ENCODE measurements at places on chromosomes 7 and 10.
A peak's percentile ranks its signal among the peaks of the same experiment; 100 is the strongest.

- no peak for DNase-seq
Measured at GRCh38 chr10:22536620-22537019, 177.8 kb downstream of the PIP4K2A start.

DNA sequence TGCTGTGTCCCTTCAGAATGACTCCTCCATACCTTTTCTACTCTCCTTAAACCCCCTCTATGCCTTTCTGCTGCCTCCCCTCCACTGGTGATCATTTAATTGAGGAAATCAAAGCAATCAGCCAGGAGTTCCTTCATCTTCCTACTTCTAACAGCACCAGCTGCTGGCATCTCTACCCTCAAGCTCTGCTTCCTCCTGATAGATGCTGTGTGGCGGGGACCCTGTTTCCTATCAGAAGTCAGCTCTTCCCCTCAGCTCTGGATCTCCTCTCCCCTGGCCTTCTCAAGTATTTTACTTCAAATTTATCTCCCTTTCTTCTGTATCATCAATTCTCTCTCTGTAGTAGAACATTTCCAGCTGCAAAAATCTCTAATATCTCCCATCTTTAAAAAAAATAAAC, 183.7 kb downstream of the ELMO1 start:
- DNase-seq = no peak

DNA sequence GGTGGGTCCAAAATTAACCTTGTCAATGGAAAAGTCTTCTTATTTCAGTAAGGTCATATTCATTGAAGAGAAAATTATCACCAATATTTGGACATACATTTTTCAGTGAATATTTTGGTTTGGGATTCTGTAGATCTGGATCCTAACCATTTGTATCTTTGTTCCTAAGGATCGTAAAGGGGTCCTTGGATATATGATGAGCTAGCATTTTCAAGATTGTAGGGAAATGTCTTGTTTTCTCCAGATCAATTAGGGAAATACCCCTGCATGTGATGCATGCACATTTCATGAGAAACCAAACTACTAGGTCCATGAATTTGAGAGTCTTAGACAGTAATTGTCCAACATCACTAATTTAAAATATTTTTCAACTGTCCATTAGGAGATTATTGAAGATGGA, 18.0 kb downstream of the DNTT start:
- DNase-seq = no peak

- DNase-seq = no peak
Measured at GRCh38 chr10:16992611-16993119, 136.9 kb downstream of the CUBN start.

GRCh38 chr7:43824963-43825362, 44.4 kb downstream of the MRPS24 start:
- DNase-seq = no peak

DNA sequence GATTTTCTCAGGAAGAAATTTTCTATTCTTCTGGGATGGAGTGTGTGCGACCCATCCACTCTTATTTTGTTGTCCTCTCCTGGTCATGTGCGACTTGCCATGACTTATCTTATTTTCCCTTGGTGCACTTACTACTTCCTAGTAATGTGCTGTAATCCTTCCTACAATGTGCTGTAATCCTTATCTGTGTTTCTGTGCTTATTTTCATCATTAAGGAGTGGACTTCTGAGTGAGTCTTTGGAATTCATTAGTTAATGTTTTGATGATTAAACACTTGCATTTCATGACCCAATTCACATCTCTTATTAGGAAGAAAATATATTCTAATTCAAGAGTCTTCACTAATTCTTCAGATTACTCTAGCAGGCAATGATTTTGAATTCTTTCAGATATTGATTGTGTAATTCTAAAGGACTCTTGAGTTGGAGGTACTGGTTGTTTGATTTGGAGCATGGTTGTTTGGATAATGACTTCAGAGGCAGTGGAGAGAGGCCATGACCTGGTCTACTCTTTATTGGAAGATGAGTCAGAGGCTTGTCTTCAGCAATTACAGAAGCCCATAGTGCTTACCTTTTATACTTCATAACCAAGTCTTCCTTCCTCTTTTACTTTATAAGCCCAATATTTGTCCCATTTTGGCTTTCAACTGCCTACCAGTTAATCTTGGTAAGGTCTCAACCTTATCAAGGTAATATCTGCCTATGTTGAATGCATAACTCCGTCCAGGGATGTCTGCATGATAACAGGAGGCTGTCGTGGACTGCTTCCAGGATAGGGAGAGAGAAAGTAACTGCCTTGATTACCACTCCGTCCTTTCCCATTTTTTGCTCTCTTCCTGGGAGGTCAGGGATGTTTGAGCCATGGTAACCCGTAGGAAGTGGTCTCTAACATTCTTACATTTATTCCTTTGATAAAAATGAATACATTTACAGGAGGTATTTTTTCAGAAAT, 278.3 kb upstream of the SP8 start:
- no peak for DNase-seq

- DNase-seq = no peak
Measured at GRCh38 chr10:43130770-43131171, 7.5 kb upstream of the CSGALNACT2 start.

DNA sequence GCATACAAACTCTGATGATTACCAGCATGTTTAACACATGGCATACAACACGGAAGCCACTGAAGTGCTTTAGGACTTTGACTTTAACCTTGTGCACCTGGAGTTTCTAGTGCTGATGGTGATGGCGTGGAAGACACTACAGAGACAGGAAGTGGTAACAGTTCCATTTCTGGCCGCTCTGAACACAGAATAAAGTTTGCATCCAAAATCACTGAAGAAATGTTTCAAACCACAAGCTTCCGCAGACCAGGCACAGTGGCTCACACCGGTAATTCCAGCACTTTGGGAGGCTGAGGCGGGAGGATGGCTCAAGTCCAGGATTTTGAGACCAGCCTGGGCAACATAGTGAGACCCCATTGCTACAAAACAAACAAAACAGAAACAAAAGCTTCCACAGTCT, 40.3 kb upstream of the TNPO3 start:
- peak; percentile 16 for DNase-seq

DNA sequence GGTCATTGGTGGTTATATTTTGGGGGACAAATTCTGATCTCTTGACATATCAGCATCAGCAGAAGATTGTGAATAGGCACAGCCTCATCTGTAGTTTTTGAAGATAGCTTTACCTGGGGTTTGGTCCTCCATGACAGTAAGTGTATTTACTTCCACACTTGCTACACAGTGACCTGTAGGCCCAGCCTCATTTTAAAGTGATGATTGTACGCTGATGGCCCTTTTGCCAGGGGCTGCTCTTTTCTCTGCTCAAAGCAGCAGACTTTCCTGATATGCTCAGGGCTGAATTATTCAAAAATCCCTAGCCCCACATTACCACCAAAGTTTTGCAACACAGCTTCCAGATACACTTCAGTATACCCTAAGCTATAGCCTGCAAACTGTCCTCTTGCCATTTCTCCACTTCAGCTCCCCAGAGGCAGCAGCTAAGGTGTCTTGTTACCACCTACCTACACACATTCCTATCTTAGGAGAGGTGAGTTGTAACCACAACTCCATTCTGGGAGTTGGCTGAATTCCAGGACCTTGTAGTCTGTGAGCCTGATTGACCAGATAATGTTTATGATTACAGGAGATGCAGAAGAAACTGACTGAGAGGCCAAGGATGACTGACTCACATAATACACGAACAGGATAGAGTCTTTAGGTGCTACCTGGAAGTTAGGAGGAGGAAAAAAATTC, 6.0 kb downstream of the ASB4 start:
- no peak for DNase-seq

DNA sequence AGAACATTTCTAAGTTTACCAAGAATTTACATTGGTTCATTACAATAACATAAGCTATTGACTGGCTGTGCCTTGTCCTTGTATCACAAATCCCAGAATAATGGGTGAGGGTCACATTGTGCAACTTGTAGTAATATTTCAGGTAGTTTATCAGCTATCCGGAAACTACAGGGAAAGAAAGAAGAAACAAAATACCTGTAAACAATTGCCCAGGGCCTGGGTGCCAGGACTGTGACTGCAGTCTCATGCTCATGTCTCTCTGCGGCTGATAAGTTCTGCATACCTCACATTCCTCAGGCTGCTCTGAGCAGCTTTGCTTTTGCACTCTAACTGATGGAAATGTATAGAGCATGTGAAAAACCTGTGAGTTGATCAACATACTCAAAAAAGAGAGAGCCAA, 131.8 kb upstream of the TRIM24 start:
- no peak for DNase-seq

DNA sequence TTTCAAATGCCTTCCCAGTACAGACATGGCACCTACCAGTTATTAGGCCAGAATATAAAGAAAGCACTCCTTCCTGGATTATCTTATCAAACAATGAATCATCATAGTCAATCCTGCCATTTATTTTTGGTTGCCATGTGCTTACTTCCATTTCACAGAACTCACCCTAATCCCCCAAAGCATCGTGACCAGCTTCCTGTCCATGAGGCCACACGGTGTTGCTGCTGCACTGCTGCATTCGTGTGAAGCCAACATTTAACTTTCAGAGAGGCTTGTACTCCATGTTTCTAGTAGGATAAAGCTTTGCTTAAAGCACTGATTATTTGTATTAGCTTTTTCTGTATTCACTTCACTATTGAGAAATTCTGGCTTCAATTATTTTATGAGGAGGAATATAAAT, 14.4 kb downstream of the COL28A1 start:
- no peak for DNase-seq

DNA sequence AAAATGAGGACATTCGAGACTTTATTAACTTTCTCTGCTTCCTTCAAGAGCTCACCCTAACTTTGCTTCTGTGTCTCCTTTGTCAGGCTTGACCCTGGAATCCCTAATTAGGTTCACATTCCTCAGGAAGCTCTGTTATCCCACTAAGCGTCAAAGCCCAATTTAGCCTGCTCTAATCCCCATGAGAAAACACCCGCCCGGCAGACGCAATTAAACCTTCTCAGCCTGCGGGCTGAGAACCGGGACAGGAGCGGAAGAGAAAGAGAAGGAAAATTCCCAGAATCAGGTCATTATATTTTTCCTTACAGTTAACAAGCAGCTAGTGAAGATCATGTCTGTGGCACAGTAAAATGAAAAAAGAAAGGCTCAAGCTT, 93.0 kb downstream of the TNS3 start:
- no peak for DNase-seq

- DNase-seq = peak; percentile 56
Measured at GRCh38 chr10:22505911-22506685, 160.8 kb downstream of the SPAG6 start.

DNA sequence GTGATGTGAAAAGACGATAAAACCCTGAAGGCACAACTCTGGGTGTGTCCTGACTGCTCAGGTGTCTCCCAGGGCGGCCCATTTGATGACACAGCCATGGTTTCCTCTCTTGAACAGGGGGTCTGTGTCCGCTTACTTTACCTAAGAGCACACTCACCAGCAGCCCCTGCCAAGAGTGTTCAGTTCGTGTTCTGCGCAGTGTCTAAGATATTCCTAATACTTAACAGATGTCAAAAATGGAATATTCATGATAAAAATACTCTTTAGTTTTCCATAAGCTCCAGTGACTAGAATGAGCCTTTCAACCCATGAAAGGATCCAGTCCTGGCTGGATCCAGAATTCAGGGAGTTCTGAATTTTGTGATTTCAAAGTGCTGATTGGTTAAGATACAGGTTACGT, 492.4 kb downstream of the TNS3 start:
- DNase-seq = no peak

DNA sequence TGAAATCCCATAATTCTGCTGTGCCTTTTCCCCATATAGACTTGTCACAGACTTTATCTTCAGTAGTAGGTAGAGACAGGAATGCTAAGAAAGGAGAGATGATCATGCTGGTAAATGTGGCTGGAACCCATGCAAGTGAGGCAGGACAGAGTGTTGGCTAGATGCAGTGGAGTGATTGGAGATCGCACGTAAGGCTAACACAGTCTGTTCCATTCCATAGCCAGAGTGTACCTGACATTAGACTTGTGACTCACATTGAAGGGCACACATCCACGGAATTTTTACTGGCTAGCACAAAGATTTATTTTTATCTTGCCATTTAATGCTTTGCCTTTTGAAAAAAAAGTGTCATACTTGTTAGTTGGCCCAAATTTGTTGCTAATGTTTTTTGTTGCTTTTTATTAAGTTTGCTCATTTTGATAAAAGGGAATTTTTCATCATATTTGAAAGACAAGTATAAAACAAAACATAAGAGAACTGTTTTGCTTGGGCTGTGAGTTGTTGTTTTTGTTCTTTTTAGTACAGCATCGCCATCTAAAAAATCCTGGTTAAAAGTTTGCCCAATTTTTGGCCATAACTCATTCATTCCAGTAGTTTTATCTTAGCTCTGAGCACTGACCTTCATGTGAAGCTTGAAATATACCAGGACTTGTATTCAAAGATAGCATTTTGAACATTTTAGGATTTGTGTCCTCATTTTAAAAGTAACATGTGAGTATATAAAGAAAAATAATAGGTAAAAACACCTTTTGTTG, 81.0 kb downstream of the CPED1 start:
- DNase-seq = no peak

DNA sequence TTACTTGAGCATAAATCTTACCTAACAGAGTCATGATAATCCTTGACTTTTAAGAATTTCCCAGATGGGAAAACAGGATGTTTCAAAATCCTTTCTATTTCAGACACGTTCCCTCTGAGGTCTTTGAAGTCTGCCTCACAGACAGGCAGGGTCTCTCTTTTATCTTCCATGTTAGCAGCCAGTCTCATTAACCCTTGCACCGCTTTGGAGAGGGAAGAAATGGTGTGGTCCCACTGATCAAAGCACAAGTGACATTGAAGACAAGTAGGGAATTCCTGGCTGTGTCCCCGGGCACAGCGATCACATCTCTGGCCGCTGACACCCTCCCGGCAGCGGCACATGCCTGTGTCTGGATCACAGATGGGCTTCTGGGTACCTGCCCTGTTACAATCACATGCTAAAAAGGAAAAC, 52.7 kb upstream of the LAMB1 start:
- DNase-seq = no peak

- DNase-seq = no peak
Measured at GRCh38 chr7:73904219-73905137, 43.5 kb downstream of the TMEM270 start.

DNA sequence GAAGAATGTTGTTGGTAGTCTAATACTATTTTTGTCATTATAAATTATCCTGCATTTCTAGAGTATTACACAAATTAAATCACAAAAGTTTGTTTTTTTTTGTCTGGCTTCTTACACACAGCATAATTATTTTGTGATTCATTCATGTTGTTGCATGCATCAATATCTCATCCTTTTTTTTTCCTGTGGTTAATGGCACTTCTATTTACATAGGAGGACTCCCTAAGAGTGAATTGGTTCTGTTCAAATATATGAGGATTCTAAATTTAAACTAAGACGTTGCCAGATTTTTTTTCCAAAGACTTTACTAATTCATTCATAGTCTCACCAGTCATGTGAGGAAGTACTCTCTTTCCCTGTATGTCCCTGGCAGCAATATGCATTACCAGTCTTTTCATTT, 303.3 kb downstream of the GPR37 start:
- no peak for DNase-seq

Measured in CD4-positive, alpha-beta T cell treated with Interleukin-2 at 100 ng/mL for 4 hours (primary cell).